ENCODE measurements at places on chromosomes 16 and 17.

- no peak for DNase-seq
These were observed 5.8 kb downstream of the DEXI start for GRCh38 chr16:10936272-10936984.

DNA sequence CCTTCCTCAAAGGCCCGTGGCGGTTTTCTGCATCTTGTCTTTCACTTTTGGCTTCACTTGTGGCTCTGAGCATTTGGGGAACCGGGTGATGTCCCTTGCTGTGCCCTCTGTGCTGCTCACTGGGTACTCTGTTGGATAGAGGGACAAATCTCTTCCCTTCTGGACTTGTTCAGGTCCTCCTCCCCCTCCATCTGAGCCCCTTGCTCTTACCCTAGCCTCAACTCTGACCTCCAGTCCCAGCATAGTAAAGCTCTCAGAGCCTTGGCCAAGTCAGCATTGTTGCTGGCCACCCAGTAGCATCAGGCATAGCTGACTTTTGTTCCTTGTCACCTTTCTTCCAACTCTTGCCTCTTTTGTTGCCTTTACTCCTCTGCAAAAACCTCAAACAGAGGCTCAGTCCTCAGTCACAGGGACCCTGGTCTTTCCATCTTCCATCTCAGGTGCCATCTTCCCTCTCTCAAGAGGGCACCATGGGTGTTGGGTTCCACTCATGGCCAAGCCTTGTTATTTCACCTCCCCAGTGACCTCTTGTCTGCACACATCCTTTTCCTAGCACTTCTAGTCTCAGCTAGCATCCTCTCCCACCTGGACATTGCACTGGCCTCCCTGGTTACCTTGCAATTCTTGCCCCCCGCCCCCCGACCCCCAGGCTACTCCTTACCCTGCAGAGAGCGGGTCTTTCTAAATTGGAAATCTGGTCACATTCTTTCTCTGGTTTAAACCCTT lies 393 bp upstream of the PSMB10 start:
- DNase-seq = no peak

GRCh38 chr17:16820161-16820877 lies 130.3 kb downstream of the CCDC144A start:
- no peak for DNase-seq

GRCh38 chr17:38994026-38994425 lies 26.8 kb upstream of the FBXO47 start:
- DNase-seq = no peak

DNA sequence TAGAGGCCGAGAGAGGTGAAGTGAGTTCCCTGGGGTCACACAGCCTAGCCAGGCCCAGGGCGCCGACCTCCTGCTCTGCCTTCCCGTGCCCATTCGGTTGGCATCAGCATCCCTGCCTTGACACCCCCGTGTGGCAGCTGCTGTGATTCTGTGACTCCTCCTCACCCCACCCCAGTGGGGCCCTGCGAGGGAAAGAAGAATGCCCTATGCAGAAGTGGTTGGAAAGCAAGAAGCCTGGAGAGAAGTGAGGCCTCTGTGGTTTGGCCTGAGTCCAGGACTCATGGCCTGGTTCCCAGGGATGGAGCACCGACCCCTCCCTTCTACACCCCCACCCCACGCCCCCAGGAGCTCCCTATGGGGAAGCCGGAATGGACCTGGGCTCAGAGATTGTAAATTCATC lies 296.2 kb downstream of the SEC14L1 start:
- DNase-seq = no peak

- DNase-seq = no peak
These were observed 20.6 kb upstream of the PRKAR1A start for GRCh38 chr17:68491381-68492231.

DNA sequence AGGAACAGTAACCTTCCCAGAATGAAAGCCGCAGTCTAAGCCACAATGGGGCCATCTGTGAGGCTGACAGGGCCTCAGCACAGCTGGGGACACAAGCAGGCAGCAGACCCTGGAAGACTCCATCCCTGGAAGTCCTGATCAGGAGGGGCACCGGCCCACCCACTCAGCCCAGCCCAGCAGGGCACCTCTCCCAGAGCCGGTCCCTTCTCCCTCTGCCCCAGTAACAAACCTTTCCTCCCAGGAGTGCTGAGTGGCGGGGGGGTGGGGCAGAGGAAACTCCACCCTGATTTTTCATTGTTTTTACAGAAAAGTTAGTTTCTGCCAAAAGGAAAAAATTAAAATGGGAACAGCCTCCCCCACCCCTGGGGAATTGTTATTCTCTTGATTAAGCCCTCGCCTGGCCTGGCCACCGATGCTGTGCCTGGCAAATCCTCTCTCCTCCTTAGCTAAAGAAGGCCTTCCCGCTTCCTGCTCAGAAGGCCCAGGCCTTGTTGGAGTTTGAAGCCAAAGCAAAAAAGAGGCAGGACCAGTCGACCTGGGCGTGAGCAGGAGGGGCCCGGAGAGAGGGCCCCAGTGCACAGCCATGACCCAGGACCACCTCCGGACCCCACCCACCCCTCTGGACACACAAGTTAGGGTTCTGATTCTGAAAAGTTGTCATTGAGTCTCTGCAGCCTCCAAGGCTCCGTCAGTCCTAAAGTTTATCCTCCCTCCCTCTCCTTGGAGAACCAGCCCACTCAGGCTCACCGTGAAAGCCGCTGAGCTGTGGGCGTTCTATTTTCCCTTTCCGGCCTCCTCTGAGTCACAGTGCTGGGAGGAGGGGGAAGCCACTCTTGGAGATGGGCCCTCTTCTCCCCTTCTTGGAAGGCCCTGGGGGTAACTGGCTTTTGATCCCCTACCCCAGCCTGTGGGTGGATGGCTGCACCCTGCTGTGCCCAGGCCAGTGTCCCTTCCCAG lies 128.4 kb upstream of the TNRC6C start:
- no peak for DNase-seq

GRCh38 chr17:64269687-64270649 lies 6.9 kb upstream of the TEX2 start:
- DNase-seq = no peak

GRCh38 chr17:55458978-55459377 lies 37.3 kb upstream of the MMD start:
- peak; percentile 11 for DNase-seq

- no peak for DNase-seq
These were observed 29.7 kb upstream of the ITGA3 start for GRCh38 chr17:50026046-50026675.

DNA sequence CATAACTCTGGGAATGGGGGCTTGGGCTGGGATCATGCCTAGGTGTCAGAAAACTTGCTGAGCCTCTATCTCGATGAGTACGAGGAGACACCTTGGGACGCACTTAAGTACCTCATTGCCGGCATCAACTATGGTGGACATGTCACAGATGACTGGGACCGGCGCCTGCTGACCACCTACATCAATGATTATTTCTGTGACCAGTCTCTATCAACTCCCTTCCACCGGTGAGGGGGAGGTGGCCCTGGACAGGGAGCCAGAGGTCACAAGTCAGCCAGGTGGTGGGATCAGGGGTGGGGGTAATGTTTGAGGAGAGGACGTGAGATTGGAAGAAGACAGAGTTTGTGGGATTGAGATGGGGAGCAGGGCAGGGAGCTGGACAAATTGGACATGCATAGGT lies 3.4 kb upstream of the KDM6B start:
- DNase-seq = no peak

Data from activated T-helper 1 cell treated with anti-CD3 and anti-CD28 coated beads, Interleukin-2, amount 50 U/mL, for 16 hours (primary cell).